ENCODE measurements at places on chromosomes 2 and 18.

DNA sequence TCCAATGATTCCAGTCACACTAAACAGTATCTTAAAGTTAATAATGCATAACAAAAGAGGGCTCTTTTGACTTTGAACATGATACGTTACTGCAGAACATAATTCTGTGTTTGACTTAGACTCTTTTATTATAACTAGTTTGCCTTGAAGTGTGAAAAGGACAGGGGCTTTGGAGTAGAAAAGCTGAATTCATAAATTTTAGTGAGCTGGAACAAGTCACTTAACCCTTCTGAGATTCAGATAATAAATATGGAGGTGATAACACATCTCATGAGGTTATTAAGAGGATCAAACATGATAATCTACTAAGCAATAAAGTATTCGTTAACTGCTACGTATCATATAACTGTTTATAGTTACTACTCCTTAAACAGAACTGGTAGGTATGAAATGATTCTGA is 44.7 kb upstream of the FLACC1 start:
- no peak for ATAC-seq

- no peak for ATAC-seq
Measured at GRCh38 chr2:50556934-50557575, 474.9 kb downstream of the NRXN1 start.

- no peak for ATAC-seq
Measured at GRCh38 chr18:612156-612555, 15.4 kb downstream of the CLUL1 start.

- no peak for ATAC-seq
Measured at GRCh38 chr2:224904381-224904780, 137.9 kb downstream of the DOCK10 start.

- ATAC-seq = no peak
Measured at GRCh38 chr2:65549257-65549627, 116.8 kb upstream of the SPRED2 start.

DNA sequence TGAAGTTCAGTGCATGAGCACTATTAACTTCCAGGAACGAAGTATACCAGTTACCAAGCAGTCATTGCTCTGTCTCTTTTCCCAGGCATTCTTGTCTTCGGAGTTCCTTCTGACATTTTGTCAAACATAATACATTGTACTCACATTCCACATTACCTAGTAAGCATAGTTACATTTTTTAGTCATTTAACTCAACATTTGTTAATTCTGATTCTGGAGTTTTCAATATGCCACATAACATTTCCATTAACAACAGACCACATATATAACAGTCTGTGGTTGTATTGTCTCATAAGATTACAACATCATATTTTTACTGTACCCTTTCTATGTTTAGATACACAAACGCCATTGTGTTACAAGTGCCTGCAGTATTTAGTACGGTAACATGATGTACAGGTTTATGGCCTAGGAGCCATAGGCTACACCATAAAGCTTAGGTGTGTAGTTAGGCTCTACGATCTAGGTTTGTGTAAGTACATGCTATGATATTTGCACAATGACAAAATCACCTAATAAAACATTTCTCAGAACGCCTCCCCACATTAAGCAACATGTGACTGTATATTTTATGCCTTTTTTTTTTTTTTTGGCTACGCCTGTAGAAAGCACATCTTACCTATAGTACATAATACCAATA is 187.1 kb downstream of the DYM start:
- no peak for ATAC-seq

DNA sequence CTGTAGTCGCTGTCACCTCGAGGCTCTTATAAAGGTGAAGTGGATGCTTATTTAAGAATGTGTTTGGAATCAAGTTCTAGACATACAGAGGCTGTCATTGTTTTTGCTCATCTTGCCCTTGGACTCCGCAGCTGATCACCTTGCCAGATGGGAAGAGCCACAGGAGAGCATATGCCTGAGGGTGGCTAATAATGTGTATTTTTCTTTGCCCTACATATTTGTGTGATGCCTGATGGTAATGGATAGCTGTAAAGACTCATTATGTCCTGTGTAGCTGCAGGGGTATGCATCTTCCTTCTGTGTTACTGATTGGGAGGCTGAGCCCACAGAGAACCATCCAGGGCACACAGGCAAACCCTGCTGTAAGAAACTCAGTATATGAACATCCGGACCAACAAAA is 61.7 kb downstream of the PRKCE start:
- ATAC-seq = no peak

DNA sequence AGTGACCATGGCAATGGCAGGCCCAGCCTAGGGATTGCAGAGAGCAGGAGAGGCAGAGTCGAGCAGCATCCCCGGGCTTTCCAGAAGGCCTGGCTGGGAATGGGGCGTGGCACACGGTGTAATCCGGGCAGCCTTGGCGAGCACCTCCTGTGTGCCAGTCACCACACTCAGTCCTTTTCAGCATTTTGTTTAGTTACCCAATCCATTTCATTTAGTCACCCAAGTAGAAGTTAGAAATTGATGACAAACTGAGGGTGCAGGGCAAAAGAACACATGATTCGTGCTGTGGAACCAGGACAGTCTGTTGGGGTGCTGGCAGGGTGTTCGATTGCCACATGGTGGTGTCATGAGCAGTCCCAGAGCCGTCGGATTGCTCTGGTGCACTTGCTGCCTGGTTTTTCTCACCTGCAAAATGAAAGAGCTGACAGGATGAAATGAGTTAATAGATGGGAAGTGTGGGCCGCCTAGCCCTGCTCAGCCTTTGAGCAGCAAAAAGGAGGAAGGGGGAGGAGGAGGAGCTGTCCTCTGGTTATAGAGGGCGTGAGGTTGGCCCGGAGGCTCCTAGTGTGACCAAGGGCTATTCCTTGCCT is 299.4 kb downstream of the AGAP1 start:
- ATAC-seq = no peak

- ATAC-seq = no peak
Measured at GRCh38 chr2:11286749-11287148, 57.7 kb downstream of the ROCK2 start.

DNA sequence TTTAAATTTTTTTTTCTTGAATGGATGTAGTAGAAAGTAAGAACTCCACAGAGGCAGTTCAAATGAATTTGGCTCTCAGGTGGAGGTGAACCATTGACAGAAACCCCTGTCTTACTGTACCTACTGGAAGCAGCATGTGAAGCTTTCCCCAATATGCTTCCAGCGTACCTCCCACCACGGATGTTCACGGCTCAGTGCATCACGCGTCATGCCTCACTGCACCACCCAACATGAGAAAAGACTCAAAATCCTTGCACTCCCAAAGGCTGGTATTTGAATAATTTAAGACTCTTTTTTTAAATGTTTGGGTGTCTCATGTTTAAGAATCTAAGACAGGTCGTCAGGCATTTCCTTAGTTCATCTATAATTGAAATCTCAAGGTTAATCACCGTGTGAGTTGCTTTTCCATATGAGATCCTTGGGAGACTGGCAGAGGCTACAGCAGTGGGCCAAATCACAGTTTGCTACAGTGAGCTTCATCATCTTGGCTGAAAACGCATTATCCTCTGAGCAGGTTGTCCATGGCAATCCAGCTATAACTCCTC is 846.4 kb downstream of the DCDC2C start:
- ATAC-seq = no peak

DNA sequence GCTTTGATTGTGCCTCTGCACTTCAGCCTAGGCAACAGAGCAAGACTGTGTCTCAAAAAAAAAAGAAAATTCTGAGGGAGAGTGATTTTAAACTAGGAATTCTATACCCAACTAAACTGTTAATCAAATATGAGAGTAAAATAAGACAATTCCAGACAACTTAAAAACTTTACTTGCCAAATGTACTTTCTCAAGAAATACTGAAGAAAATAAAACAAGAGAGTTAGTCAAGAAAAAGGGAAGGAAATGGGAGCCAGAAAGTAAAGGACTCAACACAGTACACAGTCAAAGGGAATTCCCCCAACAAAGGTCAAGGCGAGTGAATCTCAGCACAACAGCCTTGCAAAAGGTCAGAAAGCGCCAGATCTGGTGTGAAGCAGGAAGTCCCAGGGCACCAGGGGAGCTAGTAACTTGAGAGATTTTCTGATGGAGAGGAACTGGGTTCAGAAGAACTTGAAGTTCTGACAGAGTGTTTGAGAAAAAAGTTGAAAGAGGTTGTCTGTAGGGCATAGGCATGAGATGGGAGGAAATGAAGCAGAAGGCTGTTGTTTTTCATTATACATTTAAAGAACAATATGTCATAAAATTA is 22.6 kb upstream of the TBC1D8 start:
- ATAC-seq = peak; percentile 100

DNA sequence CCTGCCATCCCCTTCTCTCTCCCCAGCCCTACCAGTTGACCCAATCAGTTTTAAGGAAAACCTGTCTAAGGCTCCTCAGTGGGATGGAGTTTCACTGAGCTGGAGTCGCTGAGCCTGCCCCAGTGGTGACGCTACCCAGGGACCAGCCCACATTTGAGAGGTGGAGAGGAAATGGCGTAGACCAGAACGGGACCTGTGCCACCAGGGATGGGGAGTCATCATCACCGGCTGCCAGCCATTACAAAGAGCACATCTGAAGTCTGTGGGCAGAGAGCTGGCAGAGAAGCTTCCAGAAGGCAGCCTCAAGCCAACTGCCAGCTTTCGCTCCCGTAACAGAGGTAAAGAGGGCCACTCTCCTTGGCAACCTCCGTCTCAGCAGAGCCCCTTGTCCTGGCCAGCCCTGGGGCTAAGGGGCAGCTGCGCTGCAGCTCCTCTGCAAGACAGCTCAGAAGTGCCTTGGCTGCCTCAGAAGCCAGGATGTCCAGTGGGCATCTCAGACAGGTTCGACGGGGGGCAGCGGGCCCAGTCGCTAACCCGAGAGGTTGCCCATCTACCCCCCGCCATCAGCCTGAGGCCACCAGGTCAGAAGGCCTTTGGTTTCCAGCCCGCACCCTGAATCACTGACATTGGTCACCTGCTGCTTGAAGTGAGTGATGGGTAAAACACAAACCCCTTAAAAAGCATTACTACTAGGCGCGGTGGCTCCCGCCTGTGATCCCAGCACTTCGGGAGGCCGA is 15.4 kb downstream of the SDC1 start:
- no peak for ATAC-seq

GRCh38 chr2:217418090-217418489 is 558.2 kb upstream of the TNP1 start:
- no peak for ATAC-seq

- no peak for ATAC-seq
Measured at GRCh38 chr18:41391616-41392595, 563.1 kb upstream of the PIK3C3 start.

DNA sequence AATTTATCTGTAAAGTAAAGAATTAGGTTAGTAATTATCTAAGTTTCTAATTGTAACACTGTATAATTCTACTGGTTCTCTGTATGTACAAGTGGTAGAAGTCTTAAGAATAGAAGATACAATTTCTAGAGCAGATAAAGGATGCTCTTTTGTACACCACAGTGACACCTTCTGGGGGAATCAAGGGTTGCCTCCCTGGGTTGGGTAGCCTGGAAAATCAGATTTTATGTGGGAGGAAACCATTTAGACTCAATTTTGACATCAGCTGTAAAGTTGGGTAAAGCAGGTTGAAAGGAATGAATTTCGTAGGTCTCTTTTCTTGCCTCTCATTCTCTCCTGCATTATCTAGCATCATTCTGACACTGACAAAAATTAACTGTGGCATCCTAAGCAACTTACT is 354.8 kb downstream of the DCC start:
- no peak for ATAC-seq

DNA sequence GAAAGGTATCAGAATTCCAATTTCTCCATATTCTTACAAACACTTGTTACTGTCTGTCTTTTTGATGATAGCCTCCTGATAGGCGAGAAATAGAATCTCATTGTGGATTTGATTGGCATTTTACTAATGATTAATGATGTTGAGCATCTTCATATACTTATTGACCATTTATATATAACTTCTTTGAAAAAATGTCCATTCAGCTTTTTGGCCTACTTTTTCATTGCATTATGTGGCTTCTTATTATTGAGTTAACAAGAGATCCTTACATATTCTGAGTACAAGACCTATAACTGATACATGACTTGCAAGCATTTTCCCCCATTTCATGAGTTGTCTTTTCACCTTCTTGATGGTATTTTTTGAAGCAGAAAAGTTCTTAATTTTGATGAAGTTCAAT is 54.6 kb downstream of the QPCT start:
- no peak for ATAC-seq

GRCh38 chr2:23645230-23645808 is 260.3 kb downstream of the KLHL29 start:
- ATAC-seq = no peak

DNA sequence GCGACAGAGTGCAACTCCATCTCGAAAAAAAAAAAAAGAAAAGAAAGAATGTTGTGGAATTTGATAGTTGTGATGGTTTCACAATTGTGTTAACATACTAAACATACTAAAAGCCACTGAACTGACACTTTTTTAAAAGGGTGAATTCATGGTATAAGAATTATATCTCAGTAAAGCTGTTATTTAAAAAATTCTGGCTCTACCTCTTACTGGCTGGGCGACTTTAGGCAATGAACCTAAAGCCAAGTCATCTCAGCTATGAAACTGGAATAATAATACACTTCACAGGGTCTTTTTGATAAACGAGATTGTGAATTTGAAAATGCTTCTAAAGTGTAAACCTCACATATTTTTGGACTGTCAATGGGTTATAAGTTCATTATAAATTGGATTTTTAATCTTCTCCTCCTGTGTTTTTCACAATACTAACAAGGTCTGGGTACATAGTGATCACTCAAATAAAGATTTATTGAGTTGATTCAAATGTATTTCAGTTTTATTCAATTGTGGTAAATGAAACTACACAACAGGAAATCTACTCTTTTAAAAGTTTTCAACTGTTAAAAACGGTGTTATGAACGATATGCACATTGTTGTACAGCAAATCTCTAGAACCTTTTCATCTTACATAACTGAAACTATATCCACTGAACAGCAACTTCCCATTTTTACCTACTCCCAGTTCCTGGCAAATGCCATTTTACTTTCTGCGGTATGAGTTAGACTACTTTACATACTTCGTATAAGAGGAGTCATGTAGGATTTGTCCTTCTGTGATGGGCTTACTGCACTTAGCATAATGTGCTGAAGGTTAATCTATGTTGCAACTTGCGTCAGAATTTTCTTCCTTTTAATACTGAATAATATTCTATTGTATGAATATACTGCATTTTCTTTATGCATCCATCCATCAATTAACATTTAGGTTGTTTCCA is 43.0 kb upstream of the GTF2A1L start:
- ATAC-seq = no peak

DNA sequence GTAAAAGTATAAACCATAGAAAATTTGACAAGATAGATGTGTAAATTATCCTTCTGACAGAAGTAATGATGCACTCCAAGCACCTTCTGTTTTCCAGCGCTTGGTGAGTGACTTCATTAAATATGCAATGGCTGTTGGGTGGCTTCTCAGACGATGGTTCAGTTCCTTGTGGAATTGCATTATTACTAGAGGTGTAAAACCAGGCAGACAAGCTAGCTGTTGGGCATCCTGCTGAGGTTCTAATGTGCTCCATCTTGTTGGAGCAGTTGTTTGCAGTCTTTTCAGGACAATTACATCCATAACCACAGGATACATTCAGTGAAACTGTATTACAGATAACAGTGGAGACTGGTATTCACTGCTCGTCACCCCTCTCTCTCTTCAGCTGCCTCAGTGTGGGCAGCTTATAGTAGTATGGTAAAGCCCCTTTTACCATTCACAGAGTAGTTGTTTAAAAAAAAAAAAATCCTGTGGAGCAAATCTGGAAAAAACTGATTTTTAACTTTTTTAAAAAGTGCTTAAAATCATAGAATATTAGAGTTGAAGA is 143.5 kb downstream of the AGPS start:
- no peak for ATAC-seq

GRCh38 chr2:216410550-216410949 is 1.7 kb upstream of the SMARCAL1 start:
- no peak for ATAC-seq

- ATAC-seq = no peak
Measured at GRCh38 chr2:177772529-177772928, 300.0 kb downstream of the PDE11A start.

GRCh38 chr2:61405813-61406212 is 65.1 kb downstream of the USP34 start:
- no peak for ATAC-seq
